ENCODE measurements at places on chromosomes 7 and 10.

DNA sequence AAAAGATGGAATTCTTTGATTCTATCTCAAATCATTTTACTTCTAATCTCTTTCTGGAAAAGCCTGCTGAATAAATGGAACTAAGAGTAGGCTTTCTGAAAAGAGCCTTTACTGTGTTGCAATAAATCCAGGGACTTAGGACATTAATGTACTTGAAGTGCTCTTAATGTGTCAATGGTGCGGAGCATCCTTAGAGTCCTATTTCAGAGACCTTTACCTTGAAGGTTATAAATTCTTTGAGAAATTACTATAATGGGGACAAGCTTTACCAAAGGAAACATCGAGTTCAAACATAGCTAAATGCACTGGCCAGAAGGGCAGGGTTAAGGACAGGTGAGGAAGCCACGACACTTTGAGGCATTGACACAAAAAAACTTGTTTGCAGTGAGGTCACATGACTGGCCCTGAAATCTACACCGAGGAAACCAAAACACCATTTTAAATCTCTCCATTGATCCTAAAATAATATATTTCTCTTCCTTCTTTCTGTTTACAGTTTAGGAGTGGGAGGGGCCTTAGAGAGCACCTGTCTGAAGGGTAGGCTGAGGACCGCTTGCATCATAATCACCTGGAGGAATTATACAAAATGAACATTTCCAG is 48.1 kb upstream of the EXOC6 start:
- no peak for DNase-seq

DNA sequence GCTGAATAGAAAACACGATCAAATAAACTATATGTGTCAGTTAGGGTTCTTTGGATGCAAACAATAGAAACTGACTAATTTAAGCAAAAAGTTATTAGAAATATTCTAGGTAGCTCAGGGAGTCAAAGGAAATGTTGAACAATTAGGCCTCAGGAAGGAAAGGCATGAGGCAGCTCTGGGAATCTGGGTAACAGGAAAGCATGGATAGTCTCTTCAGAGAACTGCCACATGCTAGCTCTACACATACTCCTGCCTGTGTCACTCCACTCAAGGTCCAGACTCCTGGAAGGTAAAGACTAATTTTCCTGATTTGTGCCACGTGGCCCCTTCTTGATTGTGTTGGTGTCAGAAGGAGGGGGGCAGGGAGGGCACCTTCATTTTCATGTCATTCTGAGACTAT is 23.8 kb upstream of the PTTG1IP2 start:
- DNase-seq = no peak

DNA sequence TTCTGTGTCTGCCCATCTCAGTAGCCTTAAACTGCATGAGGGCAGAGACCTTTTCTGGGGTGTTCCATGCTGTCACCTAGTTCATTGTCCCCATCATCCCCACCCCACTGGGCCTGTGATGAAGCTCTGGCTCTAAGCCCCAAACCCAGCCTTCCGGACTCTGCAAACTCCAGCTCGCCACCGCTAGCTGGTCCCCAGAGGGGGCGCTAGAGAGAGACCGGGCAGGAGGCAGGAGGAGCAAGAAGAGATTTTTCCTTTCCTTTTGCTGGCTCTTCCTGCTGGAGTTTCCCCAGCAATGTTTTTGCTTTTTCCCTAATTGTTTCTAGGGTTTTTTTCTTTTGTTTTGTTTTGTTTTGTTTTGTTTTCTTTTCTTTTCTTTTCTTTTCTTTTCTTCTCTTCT is 234.4 kb downstream of the TEX36 start:
- no peak for DNase-seq

DNA sequence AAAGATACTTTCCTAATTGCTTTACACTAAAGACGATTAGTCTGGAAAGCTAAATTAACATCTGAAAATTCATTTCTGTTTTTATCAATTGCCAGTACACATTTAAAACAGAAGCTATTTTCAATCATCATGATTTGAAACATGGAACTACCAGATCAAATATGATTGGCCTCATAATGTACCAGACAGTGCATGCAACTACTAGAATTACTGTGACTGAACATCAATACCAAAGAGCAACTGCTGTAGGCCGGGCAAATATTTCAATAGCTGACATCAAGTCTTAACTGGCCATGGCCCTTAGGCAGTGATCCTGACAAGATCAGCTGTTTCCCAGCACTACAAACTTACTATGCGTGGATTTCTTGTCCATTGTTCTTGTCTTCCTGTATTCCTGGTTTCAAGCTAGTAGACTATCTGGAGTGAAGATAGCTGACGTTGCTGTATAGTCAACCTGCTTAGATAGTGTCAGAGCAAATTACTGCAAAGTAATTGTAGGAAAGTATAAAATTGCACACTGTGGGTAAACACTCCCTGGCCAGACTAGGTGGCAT is 21.7 kb upstream of the WNT16 start:
- no peak for DNase-seq

- DNase-seq = no peak
Observed at GRCh38 chr7:2530071-2530987, 10.8 kb downstream of the LFNG start.

DNA sequence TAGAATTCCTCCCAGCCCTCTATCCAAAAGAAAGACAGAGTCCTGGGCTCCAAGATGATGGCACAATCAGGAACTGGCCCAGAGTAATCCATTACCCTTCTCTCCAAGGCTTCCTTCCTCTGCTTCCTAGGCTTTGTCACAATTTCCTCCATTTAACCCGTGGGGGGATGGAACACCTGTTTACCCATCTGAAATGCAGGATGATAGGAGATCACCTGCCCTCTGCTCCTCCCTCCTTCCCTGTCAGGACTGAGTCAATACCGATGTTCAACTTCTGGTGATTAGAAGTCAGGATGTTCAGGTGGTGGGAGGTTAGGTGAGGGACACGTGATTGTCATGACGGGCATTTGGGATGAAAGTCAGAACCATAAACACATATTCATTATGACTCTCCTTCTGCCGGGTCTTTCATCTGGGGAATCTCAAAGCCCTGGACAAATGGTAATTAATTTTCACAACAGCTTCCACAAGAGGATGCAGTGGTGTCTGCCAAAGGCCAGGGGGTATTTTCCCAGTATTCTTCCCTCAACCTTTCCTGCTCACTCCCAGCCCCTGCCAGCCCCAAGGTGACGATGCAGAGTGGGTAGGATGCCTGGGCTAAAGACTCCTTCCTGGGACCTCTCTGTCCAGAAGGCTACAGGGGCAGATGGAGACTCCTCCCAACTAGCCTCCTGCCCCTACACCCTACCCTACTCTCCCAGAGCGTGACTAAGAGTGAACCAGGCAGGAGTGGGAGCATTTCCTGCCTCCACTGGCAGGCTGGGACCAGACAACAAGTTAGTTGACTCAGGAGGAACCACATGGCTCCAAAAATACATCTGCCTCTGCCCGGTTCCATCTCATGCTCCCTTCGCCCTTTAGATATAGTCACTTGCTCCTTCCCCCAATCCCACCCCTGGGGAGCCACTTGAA is 27.9 kb downstream of the DUSP5 start:
- DNase-seq = peak; percentile 41

DNA sequence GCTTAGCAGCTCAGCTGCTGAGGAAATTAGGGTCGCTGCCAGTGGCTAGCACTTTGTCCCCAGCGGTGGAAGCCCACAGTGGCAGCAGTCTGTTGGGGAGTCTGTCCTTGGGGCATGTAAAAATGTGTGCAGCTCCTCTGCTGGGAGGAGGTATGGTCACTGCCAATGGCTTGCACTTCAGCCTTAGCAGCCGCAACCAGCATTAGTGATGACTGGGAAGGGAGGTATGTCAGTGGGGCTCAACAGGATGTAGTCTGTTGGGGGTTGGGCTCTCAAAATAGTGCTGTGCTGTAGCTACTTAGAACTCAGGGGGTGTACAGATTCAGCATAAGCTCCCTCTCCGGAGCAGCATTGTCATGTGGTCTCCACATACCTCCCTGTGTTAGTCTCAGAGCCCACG is 189.9 kb downstream of the ZEB1 start:
- DNase-seq = peak; percentile 77

DNA sequence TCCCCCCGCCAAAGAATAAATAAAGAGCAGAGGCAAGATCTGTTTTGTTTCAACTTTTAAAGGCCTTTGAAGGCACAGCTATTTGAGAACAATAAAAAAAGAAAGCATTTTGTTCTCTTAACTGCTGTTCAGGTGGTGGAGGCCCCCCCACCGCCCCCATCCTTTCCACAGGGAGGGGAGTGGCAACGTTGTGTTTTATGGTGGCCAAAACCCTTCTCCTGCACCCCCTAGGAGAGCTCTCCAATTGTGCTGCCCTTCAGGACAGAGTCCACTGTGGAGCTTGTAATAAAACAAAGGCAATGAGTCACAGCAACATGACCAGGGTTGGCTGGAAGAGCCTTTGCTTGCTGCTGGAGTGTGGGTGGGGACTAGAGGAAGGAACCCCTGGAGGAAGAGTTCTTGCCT is 987.9 kb downstream of the KCNMA1 start:
- DNase-seq = peak; percentile 68

- peak; percentile 26 for DNase-seq
Observed at GRCh38 chr7:54864663-54865062, 105.7 kb upstream of the SEC61G start.

DNA sequence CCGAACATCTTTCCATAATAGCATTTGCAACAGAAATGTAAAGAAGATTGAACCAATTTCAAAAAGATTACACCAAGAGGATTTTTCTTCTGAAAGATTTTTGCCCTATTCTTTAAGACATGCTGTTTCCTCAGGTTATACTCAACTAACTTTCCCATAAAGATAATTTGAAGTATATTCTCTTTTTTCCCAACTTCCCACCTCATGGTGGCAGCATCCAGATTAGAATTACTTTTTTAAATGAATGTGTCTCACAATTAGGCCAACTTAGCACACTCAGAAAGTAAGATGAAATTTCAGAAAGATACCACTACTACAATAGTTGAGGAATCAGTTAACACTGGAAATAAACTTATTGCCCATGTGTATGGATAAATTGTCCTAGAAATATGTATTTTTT is 178.2 kb upstream of the CSTF2T start:
- no peak for DNase-seq

DNA sequence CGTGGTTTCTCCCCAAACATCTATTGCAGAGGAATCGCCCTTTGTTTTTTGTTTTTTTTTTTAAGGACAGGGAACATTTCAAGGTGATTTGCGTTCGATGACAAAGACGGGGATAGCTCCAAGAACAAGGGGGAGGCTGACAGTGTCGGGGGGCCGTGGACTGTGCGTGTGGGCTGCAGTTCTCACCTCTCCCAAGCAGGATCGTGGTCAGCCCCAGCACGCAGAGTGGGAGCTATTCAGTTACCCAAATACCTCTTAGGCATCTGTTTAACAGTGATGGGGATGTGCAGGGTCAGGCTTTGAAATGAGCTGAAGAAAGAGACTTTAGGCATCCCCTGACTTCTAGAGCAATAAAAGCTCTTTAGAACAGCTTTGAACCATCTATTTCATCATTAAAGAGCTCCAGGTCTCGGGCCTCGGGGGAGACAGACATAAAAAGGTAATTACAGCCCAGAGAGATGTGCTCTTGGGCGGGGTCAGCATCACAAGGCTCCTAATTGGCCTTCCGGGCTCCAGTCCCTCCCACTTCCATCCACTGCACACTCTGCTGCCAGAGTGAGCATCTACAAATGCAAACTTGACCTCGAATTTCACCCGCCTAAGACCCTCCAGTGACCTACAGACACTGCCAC is 97.3 kb downstream of the MYL10 start:
- no peak for DNase-seq

DNA sequence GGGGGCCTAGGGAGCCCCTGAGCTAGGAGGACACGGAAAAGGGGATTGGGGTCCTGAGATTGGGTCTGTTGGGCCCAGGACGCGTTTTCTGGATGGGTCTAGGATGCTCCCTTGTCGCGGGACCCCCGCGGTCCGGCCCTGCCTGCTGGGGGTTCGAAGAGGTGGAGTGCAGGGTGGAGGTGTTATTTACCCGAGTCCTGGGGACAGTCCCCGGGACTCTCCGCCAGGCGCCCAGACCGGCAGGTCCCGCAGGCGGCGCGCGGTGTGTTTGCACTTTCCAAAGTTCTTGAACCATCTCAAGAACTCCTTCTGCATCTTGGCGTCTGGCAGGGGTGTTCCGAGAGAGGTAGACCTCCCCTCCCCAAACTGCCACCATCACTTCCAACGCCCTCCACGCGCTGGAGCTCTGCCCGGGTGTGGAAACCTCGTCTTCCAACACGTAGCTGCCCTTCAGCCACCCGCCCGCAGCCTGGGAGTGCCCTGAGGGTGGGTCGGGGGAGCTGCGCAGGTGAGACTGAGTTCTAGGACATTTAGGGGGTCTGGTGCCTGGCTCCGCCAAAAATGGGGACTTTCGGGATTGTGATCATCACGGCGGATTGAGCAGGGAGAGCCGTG is 569 bp downstream of the CAV1 start:
- no peak for DNase-seq

DNA sequence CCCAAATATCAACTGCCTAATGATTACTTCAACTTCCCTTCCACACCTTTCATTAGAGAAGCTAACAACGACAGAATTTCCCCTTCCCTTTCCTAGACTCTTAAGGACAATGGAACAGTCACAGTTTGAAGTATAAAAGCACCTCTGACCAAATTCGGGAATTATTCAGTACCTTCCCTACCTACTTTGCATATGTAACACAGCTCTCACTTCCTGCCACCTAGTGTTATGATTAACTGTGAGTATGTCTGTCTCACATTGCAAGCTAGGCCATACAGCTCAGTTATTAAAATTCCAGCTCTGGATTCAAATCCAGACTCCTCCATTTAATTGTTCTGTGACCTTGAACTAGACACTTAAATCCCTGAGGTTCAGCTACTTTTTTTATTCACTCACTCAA is 44.8 kb upstream of the HPSE2 start:
- no peak for DNase-seq

- no peak for DNase-seq
Observed at GRCh38 chr7:21585070-21585724, 42.4 kb downstream of the DNAH11 start.

GRCh38 chr7:22657479-22657878 is 69.5 kb upstream of the IL6 start:
- no peak for DNase-seq

- DNase-seq = no peak
Observed at GRCh38 chr10:118998183-118998582, 31.3 kb upstream of the NANOS1 start.

DNA sequence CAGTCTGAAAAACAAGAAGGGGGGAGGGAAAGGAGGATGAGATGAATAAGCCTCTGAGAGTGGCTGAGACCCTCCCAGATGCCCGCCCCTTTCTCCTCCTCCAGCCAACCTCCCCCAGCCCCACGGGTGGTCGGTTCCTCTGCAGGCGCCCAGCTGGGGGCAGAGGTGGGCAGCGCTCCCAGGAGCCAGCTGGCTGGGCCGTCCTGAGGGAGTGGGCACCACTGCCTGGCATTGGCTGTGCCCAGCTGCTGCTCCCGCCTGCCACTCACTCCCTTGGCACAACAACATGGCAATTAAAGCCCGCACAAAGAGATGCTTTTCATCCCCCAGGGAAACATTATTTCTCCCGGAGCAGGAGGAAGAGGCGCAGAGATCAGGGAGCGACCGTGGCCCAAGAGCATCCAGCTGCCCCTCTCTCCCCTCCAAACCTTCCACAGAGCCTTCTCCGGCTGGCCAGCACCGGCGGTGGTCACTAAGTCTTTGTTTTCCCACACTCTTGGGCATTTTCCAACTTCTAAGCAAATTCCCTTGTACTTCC is 107.2 kb downstream of the SPDYE5 start:
- no peak for DNase-seq
